ENCODE measurements at places on chromosomes 2 and 18.

DNA sequence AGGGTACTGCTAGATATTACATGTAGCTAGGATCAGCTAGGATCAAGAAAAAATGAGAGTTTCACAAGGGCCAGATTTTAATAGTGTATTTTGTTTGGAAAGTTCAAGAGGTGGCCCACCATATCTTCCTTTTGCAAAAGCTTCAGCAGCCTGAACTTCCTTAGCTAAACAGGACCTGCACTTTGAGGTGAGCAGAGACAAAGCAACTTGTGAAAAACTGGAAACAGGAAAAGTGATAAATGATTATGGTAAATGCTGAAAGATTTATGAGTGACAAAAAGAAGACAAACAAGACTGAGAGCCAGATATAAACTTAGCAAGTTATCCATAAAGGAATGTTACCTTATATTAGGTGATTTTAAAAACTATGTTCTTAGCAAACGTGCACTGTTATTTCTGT, 123.6 kb downstream of the ZNF521 start:
- no peak for DNase-seq

DNA sequence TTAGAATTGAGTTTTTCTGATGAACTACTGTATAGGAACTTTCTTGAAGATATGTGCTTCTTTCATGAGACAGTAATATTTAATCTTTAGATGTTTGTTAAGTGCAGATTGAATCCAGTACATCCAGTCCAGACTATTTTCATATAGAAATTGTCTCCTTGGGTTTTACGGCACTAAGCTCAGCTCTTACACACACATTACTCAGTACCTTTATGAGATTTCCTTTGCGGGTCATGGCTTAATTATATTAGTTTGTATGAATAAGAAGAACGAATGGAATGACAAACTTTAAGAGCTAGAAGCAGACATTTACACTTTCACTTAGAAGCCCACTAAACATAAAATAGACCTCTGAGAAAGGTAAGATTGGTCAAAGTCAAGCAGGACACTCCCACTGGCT, 223.3 kb upstream of the THUMPD2 start:
- DNase-seq = no peak

- no peak for DNase-seq
These were observed 165.4 kb downstream of the MYCN start for GRCh38 chr2:16105669-16106281.

DNA sequence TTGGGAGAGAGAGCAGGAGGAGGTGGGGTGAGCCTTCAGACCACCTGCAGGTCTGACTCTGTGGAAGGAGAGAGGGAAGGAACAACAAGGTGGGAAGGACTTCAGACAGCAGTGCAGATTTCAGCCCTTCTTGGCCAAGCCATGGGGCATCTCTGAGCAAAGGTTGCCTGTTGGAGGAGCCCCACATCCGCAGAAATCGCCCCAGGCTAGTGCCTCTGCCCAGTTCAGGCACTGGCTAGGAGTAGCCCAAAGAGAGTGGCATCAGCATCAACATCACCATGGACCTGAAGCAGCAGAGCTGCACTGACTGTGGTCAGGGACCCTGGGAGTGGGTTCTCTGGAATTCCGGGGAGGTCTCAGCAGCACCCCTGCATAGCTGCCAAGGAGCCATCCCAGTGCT, 10.2 kb downstream of the GPR55 start:
- DNase-seq = no peak
